Breast epithelium (tissue), 4 donors: ENCODE measurements at places on chromosomes 2 and 18. TPM values are rescaled to one million over a fixed set of nuclear protein-coding genes. Genes with fewer than 3 reads are reported as not detected.

- no peak for DNase-seq
Measured at GRCh38 chr2:205531072-205531471, 151.2 kb upstream of the NRP2 start.

The CYS1 gene
- 1.3 TPM for total RNA-seq

The MREG gene
- 3.8 TPM for total RNA-seq

DNA sequence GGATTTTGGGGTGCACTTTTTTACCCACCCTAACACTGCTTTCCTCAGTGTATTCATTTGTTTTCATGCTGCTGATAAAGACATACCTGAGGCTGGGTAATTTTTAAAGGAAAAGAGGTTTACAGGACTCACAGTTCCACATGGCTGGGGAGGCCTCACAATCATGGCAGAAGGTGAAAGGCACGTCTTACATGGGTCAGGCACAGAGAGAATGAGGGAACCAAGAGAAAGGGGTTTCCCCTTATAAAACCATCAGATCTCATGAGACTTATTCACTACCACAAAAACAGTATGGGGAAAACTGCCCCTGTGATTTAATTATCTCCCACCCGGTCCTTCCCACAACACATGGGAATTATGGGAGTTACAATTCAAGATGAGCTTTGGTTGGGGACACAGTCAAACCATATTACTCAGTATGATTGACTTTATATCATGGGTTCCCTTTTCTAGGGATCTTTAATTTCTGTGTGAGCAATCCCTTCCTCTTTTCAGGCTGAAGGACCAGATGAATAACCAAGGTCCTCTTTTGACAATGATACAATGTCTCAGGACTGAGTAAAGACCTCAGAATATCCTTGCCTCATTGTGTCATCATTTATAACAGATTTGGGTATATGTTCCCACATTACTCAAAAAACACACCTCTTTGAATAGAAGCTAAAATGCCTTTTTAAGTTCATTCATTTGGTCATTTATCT is 100.1 kb upstream of the TRIB2 start:
- DNase-seq, result no peak

The IGFBP5 gene
- 161 TPM for total RNA-seq

DNA sequence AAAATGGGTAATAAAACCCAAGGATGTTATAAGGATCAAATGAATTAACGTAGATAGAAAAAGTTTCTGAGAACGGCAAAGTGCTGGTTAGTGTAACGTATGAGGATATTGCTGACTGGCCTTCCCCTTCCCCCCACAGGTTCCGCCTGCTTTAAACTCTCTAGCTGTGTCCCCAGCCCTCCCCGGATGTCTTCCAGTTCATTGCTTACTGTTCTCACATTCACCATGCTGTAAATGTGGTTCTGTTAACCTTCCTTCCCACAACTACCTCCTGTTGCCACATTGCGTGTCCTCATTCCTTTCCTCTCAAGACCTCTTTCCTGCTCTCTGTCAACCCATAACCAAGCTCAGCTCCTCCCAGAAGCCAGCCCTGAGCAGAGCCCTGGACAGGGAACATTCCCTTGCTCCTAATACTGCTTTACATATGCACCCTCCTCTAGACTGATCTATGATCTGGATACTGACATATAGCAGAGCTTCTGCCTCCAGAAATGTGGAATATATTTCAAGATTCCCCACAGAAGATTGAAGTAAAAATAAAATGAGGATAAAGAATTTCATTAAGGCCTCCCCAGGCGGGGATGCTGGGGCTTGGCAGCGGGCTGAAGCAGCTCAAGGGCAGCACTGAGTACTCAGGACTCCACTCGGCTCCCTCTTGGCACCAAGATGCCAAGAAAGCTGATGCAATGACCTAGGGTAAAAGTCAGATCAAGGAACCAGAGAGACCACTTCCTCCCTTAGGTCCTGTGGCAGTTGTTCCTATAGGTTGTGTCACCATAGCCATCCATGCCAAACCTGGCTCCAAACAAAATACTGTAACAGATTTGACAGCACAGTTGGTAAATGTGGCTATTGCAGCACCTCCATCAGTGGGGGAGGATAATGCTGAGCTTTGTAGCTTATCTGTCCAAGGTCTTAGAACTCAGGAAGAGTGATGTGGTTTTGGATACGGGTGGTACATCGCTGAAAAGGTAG is 136.4 kb upstream of the PIK3C3 start:
- no peak for DNase-seq

The DNAH6 gene
- 2.3 TPM for total RNA-seq

The DCDC2C gene
- total RNA-seq, result 0.33 TPM

DNA sequence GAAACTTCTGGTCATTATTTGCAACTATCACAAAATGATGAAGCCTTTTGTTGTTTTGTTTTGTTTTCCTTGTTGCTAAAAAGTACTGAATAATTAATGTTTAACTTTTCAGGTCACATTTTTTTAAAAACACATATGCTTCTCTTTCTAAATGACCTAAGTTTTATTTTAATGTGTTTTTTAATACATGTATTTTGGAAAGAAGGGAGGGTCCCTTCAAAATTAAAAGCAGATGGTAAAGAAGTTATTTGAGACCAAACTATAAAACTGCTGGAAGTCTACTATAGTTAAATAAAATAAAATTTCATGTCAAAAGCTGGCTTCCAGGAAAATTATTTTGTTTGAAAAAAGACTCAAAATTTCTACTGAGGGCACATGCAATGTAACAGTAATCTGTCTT is 39.5 kb upstream of the ASNSD1 start:
- no peak for DNase-seq

DNA sequence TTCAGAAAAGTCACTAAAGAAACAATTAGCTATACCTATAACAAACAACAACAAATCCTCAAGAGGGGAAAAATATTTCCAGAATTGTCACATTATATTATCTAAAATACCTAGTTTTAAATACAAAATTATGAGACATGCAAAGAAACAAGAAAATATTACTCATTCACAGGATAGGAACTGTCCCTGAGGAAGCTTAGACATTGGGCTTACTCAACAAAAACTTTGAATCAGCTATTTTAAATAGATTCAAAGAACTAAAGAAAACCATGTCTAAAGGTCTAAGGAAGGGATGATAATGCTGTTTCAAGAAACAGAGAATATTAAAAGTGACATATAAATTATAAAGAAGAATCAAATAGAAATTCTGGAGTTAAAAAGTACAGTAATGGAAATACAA is 131.9 kb upstream of the ZNF516 start:
- DNase-seq, result no peak

DNA sequence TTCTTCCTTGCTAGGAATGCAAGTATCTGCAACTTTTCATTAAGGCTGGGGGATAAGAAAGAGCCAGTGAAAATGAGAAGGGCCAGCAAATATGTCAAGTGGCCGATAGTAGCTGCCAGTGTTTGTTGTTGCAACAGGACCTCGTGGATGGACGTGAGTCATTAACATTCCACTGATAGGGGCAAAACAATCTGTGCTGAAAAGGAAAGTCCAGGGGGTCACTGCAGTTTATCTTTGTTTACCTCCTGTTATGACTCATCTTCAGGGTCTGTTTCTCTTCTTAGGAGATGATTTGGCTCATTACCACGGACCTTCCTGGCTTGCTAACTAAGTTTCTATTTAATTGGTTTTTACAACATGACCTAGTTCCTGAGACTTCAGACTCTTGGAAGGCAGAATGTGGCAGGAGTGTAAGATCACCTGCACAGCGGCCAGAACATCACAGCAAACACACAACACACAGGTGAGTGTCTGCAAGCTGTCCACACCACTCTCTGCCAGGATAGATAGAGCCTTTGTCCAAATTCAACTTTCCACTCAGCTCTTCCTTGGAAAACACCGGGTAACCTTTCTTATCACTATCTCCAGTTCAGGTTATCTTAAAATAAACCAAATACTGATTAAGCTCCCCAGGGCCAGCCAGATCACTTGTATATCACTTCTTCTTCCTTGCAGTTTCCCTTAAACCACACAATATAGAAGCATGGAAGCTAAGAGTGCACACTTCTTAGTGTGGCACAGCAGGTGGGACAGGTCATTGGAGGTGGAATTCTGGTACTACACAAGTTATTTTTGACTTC is 157.5 kb upstream of the LMAN1 start:
- no peak for DNase-seq

The ASIC4 gene
- not detected for total RNA-seq

The ALK gene
- total RNA-seq, result 0.64 TPM

DNA sequence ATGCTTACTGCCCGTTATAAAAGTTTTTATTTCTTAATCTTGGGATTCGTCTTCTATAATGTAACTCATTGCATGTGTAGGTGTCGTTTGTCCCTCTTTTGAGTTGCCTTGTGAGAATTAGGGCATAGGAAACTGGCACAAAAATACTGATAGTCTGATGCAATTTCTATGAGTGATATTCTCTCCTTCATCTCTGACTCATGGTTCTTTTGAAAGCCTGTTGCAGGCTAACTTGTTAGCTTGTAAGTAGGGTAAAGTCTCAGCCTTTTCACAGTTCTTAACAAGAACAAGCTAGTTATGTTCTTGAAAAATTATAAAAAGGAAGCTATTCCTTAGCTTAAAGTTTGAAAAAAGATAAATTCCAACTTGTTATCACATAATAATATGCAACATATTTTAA is 1085.4 kb upstream of the NRXN1 start:
- DNase-seq, result no peak

- no peak for DNase-seq
Measured at GRCh38 chr2:221758076-221758475, 186.0 kb upstream of the EPHA4 start.

The AQP12A gene
- total RNA-seq, result not detected

- no peak for DNase-seq
Measured at GRCh38 chr2:122528061-122528460, 772.6 kb downstream of the TSN start.
